ENCODE measurements at places on chromosomes 13 and 19.

DNA sequence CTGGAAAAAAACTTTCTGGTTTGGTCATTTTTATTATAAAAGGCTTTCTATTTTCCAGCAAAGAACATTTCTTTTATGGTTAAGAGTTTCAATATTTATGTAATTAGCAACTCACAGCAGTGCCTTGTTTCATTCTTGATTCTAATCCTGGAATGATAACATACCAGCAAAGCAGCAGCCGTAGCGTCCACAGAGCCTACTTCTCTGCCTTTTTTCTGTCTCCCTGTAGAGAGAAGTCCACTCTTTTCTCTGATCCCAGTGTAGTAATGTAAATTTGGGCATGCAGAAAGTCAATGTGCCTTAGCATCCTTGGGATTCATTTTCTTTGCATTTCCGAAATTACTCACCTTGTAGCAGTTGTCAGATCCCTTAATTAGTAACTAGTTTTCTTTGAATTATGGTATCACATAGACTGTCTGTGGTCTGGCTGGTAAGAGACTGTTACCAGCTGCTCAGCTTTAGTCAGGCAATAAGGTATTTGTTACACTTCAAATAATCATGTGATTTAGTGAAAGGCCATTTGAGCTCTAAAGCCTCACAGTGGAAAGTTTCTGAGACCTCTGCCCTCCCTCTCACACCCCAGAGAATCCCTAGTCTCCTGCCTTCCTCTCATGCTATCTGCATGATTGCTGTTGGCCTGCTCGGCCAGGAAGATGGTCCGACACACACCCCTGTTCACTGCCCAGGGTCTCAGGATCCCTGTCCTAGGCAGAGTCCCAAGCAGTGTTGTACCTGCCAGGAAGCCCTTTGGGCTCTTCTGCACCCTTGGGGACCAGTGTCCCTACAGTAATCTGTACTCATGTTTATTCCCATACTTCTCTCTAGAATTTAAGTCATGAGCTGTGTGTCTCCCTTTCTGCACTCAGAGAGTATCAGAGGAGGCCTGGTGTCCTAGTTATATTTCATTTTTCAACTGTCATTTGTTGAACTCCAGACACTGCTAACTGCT, 86.3 kb downstream of the LRCH1 start:
- no peak for DNase-seq

GRCh38 chr19:17902701-17903100, 30.1 kb upstream of the CCDC124 start:
- DNase-seq, result no peak

- no peak for DNase-seq
These were observed 99.6 kb downstream of the FOXO1 start for GRCh38 chr13:40566811-40567210.

DNA sequence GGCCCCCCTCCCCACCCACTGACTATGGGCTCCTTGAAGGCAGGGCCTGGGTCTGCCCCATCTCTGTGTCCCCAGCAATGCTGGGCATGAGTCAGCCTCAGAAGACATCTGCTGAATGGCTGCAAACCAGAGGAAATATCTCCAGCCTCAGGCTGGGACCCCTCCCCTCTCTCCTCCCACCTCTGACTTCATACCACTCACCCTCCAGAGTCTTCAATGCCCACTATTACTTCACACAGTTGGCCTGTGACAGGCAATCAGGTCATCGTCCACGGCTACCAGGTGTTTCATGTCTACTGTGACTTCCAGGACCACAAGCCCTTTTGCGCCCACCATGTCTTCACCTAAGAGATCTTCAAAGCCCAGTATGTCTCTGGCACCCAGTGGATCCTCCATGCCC, at the start of gene SRRM5:
TSS of gene SRRM5 (plus strand) at position 301 of the 400 bp plus-strand sequence. CDS start at position 335, 34 bp downstream.
- DNase-seq, result no peak

- DNase-seq, result no peak
These were observed 76.0 kb downstream of the RASA3 start for GRCh38 chr13:114056205-114057013.

DNA sequence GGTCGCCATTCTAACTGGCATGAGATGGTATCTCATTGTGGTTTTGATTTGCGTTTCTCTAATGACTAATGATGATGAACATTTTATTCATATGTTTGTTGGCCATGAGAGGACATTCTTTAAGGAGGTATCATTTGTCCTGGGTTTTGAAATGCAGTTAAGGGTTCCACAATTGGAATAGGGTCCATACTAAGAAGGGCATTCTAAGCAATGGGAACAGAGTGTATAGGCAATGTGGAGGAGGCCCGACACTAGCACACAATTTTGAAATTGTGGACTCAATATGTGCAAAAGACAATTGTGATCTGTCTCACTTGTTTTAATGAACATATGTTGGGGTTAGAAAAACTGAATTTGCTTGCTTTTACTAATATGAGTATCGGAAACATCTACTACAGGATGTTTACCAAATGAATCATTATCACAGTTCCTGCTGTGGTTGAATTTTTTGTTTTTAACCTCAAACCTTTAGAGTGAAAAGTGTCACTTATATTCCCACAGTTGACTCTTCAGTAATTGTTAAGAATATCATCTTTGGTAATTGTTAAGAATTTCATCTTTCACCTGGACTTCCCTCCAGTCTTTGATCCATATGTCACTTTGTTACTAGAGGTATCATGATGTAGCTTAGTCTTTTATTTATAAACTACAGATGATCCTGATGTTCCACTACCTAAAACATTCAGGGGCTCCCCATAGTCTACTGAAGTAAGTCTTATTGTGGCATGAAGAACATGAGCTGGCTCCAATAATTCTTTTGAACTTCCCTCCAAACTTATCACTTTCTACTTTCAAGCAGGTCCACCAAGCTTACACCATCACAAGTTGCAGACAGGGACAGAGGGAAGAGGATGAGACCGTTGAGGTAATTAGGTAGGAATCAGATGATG, 109.7 kb upstream of the KLF12 start:
- no peak for DNase-seq

DNA sequence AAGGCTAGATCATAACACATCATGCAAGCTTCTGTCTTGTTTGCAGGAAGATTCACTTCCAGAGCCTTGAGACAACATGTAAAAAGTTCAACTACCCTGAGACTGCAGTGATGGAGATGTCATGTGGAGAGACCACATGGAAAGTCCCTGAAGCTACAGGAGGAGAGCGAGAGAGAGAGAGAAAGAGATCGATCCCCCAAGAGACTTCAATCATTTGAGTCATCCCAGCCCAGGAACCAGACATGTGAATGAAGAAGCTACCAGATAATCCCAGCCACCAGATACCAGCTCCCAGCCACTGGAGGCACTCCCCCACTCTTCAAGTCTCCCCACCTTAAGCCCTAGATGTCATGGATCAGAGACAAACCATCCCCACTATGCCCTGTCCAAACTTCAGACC, 10.7 kb upstream of the EVI5L start:
- no peak for DNase-seq

- DNase-seq, result no peak
These were observed 55.0 kb downstream of the ZIC5 start for GRCh38 chr13:99916366-99917103.

DNA sequence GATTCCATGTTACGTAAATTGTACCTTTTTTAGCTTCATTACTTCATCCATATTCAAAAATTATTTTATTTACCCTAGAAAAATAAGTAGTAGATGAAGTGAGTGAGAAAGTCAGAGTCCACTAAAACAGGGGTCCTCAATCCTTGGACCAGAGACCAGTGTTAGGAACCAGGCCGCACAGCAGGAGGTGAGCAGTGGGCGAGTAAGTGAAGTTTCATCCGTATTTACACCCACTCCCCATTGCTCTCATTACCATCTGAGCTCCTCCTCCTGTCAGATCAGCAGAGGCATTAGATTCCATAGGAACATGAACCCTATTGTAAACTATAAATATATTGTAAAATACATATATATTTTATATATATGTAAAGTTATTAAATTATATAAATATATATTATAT, 119.0 kb downstream of the PAN3 start:
- DNase-seq, result no peak

DNA sequence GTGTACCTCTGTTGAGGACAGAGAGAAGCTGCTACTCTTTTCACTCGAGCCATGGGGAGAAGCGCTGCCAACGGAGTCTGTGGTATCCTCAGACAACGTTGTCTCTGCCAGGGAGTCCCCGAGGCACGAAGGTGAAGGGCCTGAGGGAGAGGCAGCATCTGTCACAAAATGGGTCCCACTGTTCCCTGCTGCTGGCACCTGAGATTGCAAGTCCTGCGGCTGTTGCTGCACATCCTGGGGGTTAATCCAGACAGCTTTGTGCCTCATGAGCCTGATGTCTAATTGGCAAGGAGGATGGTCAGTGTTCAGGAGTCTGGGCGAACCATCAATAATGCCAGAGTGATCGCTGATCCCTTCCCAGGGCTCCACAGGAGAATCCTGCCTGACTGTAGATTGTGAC, 15.0 kb downstream of the RUBCNL start:
- DNase-seq, result no peak

DNA sequence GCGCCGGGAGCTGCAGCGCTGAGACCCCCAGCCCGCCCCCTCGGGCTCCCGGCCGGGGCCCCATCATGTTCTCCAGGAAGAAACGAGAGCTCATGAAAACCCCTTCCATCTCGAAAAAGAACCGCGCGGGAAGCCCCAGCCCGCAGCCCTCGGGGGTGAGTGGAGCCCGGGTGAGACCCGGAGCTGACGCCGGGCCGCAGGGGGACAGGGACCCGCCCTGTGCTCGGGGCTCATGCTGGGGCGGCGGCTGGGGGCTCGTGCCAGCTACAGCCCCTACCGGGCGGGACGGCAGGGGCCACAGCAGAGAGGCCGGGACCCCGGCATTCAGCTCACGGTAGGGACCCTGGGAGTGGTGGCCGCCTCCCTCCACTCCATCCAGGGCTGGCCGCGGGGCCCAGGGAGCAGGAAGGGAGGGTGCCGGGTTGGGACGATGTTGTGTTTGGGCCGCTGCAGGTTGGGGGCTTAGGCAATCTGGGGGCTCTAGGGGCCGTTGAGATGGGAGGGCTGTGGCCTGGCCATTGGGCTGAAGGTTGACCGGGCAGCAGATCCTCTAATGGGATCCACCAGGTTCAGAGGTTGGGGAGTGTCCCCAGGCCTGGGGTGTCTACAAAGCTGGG, 482 bp downstream of the ARHGAP45 start:
- peak; percentile 74 for DNase-seq

GRCh38 chr19:56301155-56301554, 13.5 kb downstream of the ZSCAN5A start:
- no peak for DNase-seq

DNA sequence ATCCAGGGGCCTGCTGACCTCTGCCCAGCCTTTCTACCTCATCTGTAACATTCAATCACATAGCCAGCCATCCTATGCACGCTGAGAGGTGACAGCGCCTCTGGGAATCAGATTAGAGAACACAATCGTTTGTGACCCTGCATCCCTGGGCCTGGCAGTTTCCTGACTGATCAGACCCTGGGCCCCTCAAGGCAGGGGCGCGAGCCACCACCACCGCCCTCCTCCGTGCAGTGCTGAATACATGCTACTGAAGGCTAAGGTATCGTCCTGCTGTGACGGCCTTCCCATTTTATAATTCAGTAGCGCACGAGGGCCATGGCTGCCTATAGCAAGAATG, 1.3 kb downstream of the TMTC4 start:
- DNase-seq, result no peak

- DNase-seq, result no peak
These were observed 121.6 kb upstream of the SPRY2 start for GRCh38 chr13:80462567-80462966.

GRCh38 chr13:21287331-21287907, 111.0 kb downstream of the MRPL57 start:
- DNase-seq, result no peak

DNA sequence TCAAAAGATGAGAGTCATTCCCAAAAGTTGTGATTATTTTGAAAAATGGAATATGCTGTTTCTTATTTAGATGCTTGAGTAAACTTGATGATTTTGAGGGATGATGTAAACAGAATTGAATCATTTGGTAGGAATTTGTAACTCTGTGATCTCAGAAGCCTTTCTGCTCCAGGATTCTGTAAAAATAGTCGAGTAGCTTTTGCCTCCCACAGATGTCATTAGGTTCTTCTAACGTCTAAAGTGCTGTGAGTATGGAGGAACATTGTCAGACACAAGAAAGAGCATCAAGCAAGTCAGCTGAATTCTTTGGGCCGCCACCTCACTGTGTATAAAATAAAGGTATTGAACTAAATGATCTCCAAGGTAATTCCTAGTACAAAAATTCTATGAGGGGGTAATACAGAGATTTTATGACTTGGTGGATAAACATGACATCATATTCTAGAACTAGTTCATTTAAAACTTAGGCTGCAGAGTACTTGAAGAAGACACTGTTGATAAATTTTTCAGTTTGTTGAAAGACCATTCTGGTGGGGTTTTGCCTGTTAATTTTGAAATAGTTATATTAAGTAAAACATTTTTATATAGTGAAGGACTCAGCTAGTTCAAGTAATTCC, 1.4 kb upstream of the GPR183 start:
- DNase-seq, result no peak

- DNase-seq, result no peak
These were observed 18.1 kb upstream of the MIER2 start for GRCh38 chr19:362683-363082.

DNA sequence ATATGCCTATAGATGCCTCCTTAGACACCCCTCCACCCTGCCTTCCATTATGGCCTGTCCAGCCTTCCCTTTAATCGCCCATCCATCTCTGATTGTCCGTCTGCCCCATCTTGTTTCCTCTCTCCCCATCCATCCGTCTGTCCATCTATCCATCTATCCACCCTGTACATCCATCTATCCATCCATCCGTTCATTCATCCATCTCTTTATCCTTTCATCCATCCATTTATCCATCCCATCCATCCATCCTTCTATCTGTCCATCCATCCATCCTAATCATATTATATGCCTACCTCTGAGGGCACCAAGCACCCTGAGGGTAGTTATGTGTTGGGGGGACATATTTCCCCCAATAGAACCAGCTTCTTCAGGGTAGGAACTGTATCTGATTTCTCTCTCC, 23.1 kb downstream of the TRPM4 start:
- DNase-seq, result no peak

DNA sequence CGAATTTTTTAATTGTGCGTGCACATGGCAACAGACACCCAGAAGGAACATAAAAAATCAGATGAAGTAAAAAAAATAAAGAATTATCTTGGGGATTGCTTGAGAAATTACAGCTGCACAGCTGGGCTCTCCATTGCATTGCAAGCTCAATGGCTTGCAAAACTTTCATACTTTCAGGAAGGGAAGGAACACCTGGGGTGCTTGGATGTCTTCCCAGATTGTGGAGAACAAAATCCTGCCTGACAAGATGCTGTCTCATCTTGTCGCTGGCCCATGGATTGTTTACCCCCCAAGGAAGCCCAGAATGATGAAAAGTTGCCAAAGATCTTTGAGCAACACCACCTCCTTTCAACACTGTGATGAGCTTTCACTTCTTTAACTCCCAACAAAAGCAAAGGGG, 11.0 kb upstream of the CASP14 start:
- no peak for DNase-seq
